CD4-positive, alpha-beta T cell treated with Interleukin-4 for 1 hour (primary cell): ENCODE measurements at places on chromosomes 12 and 14.

GRCh38 chr14:90438841-90439240, 42.0 kb downstream of the CALM1 start:
- DNase-seq: no peak

- no peak for DNase-seq
Measured at GRCh38 chr12:121713257-121713777, 765 bp downstream of the TMEM120B start.

- no peak for DNase-seq
Measured at GRCh38 chr14:40347675-40348074, 915.4 kb upstream of the FBXO33 start.

DNA sequence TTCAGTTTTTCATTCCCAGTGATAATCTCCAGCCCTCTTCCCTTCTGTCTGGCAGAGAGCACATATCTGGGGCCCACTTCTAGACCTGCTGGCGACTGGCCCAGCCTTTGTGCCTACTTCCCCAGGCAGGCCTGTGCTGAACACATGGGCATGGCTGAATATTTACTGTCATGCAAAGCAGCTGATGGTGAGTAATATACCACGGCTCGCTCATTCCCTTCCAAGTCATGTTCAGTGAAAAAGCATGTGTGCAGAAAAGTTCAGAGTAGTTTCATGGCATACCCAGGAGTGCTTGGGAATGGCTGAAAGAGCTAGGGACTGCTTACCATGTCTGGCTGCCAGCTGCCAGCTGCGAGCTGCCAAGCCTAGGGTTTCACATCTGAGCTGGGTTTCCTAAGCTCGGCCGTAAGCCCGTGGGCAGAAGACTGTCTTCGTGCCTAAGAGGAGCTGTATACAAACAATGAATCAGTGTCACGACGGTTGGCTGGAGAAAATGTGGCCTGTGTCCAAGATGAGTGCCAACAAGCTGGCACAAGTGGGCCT, 179.9 kb upstream of the PELI2 start:
- DNase-seq: no peak

GRCh38 chr12:124391340-124392261, 96.7 kb downstream of the RFLNA start:
- DNase-seq: peak; percentile 27

GRCh38 chr14:61219673-61220072, 61.5 kb downstream of the TMEM30B start:
- no peak for DNase-seq

GRCh38 chr12:123906711-123907420, 65.8 kb downstream of the CCDC92 start:
- no peak for DNase-seq

GRCh38 chr14:100726550-100727085, at the start of gene DLK1:
Gene DLK1, plus strand, starts transcription at chr14:100726892. Its CDS starts 177 bp downstream, at chr14:100727069.
- no peak for DNase-seq

DNA sequence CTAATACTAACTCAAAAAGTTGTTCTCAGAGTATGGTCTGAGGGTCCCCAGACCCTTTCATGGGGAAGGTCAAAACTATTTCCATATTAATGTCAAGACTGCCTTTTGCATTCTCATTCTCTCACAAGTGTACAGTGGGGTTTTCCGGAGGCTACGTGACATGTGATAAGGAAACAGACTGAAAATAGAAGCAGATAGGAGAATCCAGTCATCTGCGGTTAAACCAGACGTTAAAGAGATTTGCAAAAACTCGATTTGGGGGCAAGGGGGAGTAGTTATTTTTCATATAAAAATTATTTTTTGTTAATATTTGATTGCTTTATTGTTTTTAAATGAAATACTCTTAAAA, 1.0 kb upstream of the NAP1L1 start:
- peak; percentile 47 for DNase-seq

- no peak for DNase-seq
Measured at GRCh38 chr14:95409477-95410272, 90.0 kb upstream of the CLMN start.

GRCh38 chr14:38209572-38210557, 2.2 kb downstream of the SSTR1 start:
- DNase-seq: no peak

DNA sequence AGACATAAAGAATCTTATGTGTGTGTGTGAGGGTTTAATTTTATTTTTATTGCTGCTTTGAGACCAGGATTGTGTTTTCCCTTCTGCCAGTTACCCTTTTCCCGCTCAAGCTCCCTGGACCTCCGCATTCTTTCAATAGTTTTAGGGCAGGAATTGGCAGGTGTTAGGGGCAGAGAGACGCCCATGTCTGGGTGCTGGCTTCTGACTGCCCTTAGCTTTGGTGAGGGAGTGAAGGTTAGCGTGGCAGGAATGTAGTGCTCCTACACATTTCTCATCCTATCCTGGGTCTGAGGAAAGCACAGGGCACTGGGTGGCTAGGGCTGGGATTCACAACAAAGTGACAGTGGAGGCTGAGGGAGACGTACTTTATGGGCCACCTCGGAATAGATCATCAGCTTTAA, 428.1 kb downstream of the ZFP36L1 start:
- no peak for DNase-seq

- DNase-seq: no peak
Measured at GRCh38 chr12:40228727-40229126, 3.9 kb downstream of the LRRK2 start.

GRCh38 chr14:61925043-61925442, 162.8 kb downstream of the SNAPC1 start:
- DNase-seq: peak; percentile 14

- no peak for DNase-seq
Measured at GRCh38 chr14:65840118-65840751, 427.7 kb downstream of the FUT8 start.

GRCh38 chr12:126510630-126511029, 1445.4 kb downstream of the AACS start:
- no peak for DNase-seq

DNA sequence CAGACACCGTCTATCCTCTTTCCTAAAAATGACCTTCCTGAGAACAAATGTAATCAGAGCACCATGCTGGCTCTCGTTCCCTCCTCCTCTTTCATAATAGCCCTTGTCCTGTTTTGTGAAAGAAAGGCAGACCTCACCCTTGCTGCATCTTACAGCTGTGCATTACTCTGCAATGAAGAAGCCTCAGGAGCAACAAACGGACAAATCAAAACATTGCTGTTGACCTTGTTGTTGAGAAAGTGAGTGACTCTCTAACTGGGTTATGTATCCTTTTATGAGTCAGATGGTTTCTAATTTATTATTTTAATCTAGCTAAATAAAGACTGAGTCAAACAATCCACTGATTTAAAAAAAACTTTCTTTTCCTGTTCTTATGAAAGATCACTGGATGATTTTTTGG, 180.9 kb downstream of the RPS29 start:
- DNase-seq: no peak

DNA sequence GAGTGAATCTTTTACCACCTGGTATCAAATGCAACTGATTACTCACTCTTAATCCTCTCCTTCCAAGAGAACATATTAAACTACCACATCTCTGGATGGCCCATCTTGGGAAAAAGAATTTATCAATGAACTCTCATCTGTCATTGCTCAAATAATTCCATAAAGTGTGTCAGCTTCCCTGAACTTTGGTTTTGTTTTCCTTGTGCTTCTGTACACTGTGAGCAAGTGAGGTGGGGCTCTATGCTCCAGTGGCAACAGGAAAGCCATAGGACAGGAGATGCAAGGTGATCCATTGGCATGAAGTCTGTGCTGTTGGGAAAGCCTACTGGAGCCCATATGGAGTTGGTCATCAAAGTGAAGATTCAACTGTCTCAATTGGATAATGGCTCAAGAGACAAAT, 17.4 kb downstream of the OTOGL start:
- DNase-seq: no peak

DNA sequence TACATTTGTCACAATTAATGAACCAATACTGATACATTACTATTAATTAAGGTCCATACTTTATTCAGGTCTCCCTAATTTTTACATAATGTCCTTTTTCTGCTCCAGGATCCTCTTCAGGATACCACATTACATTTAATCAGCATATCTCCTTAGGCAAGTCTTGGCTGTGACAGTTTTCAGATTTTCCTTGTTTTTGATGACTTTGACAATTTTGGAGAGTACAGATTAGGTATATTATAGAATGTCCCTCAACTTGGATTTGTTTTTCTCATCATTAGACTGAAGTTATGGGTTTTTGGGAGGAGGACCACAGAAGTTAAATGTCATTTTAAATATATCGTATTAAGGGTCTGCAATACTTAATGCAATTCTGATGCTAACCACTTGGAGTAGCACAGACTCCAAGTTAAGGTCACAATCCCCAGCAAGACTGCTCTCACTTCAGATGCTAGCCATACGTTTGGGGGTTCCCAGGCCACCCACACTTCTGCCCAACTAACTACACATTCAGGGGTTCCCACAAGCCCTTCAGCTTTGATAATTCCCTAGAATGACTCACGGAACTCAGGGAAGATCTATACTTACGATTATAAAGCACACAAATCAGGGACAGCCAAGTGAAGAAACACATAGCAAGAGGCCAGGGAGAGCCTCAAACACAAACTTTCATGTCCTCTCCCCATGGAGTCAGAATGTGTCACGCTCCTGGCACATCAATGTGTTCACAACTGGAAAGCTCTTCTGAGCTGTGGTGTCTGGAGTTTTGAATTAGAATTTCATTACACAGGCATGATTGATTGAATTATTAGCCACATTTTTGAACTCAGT, 17.0 kb upstream of the NUBPL start:
- no peak for DNase-seq

- DNase-seq: no peak
Measured at GRCh38 chr14:50766338-50766886, 64.5 kb downstream of the NIN start.

- no peak for DNase-seq
Measured at GRCh38 chr12:27777141-27777540, 2.9 kb upstream of the KLHL42 start.

GRCh38 chr12:66550626-66551025, 128.2 kb downstream of the GRIP1 start:
- DNase-seq: no peak

DNA sequence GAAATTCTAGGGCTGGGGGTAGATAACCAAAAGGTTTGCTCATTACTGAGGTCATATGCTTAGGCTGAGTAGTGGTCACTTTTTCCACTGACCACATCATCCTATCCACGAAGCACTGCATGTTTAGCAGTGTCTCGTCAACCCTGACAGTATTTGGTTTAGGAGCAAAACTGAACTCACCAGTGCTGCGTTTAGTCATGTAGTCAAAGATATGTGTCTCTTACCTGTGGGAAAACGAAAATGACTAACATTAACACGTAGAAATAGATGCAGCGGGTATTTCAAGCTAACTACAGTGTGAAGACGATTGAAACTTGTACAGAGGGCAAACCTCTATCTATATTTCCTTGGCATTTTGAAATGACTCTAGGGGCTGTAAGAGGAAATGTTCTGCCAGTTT, 34.6 kb downstream of the MTHFD1 start:
- no peak for DNase-seq

DNA sequence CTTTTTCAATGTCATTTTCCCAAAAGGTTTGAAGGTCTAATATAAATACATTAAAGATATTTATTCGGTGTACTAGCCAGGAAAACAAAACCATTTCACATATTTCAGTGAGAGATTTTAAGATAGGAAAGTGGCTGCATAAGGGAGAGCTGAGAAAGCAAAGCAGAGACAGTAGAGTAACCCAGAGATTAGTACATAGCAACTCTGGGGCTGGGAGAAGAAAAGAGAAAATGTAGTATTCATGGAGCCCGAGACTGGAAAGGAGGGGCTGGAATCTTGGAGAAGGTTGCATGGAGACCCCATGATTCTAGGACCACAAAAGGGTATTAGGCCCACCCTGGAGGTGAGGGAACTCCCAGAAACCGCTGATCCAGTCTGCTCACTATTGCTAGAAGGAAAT, 236.9 kb downstream of the PAWR start:
- no peak for DNase-seq

DNA sequence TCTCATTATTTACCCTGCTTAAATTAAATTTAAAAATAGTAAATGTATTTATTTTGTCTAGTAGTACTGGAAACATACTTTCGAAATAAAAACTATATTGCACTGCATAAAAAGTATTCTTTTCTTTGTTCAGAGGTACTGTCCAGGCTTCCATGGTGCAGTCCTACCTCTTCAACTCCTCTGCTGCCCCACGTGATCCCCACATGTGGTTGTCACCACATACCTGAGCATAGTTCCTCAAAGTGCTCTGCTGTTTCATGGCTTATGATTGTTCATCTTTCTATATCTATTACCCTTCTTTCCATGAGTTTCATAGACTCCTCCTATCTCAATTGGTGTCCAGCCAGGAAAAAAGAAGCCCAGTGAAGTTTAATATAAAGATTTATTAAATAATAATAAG, 317.5 kb upstream of the OR4E1 start:
- DNase-seq: no peak

- no peak for DNase-seq
Measured at GRCh38 chr14:70716958-70717357, 75.2 kb downstream of the TTC9 start.

DNA sequence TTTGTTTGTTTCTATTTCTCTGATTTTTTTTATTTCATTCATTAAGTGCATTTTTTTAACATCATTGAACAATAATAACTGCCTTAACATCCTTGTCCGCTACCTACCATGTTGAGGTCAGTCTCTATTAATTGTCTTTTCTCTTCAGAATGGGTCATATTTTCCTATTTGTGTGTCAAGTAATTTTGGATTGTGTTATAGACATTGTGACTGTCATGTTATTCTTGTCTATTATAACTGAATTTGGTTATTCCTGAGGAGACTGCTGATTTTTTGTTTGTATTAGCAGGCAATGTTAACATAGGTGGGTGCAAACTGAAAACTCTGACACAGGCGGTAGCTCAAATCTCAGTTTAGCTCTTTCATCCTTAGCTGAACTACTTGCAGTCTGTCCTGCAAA, 169.9 kb downstream of the DICER1 start:
- no peak for DNase-seq

DNA sequence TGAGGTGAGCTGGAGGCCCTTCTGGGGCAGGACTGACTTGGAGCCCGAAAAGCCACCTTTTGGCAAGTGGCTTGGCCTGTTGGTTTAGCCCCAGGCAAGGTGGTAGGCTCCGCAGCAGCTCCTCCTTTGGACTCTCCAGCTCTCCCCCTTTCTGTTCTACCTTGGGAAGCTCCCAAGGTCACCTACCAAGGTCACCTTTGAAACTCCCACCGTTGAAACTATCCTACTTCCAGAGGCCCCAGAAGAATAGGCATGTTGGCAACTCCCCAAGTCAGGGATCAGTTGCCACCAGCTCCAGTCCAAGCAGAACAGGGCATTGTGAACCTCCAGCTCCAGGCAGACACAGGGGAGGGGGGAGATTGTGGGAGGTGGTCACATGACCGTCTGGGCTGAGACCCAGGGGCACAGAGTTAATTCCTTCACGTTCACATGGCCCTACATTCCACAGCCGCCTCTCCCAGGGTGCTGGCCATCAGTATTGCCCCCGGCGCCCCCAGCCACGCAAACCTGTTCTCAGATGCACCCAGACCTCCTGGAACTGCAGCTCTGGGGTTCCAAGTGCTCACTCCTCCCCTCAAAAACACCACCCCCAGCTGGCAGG, 14.4 kb downstream of the IRF2BPL start:
- DNase-seq: no peak

- DNase-seq: no peak
Measured at GRCh38 chr12:78671295-78671694, 193.3 kb upstream of the SYT1 start.
